Activated CD4-positive, CD25-positive, alpha-beta regulatory T cell treated with anti-CD3 and anti-CD28 coated beads, Interleukin-2, amount 50 U/mL, for 72 hours (primary cell): ENCODE measurements at places on chromosomes 4 and X.

DNA sequence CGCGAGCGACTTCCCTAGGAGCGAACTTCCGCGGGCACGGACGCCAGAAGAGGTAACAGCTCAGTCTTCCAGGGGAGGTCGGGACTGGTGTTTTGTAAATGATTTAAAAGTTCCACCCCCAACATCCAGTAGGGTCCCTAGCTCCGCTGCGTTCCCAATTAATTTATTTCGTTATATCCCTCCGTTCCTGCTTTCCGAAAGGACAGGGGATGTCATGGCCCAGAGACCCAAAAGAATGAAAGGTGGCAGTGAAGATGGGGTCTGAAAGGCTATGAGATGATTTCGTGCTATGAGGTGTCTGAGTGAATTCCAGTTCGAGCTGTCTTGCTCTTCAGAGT, 373 bp upstream of the SMIM43 start:
- no peak for DNase-seq

DNA sequence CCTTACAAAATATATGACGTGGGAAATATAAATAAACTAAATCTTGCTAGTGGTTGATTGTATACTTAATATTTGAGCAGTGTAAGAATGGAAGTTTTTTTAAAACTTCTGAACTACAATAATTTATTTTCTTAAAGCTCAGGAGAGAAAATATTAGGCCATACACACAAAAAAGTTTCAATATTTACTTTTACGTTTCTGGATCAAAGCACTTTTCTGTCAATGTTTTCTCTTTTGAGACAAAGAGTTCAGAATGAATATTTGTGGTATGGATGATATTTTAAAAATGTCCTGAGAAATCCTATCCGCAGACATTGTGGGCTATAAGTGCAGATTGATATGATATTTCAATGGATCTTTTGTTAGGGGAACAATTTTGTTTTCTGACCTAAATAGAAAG, 109.9 kb downstream of the TLL1 start:
- DNase-seq: no peak

GRCh38 chr4:27115221-27115620, 254.6 kb downstream of the STIM2 start:
- DNase-seq: no peak

DNA sequence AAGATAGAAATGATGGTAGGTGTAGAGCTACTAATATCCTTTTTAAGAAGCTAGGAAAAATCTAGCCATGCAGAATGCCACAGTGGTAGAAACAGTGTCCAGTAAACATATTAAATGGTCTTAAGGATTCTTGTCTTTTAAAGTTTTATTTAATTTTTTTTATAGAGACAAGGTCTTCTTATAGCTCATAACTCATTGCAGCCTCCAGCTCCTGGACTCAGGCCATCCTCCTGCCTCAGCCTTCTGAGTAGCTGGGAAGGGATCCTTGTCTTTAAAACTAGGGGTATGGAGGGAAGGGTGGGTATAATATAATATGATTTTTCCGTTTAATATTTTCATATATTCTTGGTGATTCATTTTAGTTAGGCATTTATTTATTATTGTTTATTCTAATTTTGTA, 3.8 kb downstream of the TMEM165 start:
- no peak for DNase-seq

- DNase-seq: no peak
Measured at GRCh38 chrX:42242004-42242403, 318.6 kb upstream of the CASK start.

DNA sequence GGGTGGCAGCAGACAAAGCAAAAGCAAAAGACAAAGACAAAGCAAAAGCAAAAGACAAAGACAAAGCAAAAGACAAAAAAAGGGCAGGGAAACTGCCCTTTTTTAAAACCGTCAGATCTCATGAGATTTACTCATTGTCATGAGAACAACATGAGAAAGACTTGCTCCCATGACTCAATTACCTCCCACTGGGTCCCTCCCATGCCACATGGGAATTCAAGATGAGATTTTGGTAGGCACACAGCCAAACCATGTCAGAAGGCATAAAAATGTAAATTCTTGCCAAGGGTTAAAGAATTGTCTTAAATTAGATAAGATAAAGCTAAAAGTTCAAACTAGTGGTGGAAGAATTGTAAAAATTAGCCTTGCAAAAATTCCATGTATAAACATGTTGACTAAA, 419.7 kb downstream of the TRAM1L1 start:
- no peak for DNase-seq

- DNase-seq: peak; percentile 36
Measured at GRCh38 chr4:152255437-152255836, 280.5 kb downstream of the FBXW7 start.

GRCh38 chr4:37471971-37472370, 214.2 kb downstream of the RELL1 start:
- DNase-seq: no peak

DNA sequence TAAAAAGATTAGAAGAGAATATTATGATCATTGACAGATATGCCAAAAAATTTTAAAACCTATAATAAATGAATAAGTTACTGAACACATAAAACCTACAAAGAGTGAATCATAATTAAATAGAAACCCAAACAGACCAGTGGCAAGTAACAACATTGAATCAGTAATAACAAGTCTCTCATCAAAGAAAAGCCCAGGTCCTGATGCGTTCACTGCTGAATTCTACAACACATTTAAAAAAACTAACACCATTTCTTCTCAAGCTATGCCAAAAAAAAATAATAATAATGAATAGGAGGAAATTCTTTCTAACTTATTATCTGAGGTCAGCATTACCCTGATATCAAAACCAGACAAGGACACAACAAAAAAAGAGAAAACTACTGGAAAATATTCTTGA, 30.6 kb downstream of the ACTRT1 start:
- no peak for DNase-seq

DNA sequence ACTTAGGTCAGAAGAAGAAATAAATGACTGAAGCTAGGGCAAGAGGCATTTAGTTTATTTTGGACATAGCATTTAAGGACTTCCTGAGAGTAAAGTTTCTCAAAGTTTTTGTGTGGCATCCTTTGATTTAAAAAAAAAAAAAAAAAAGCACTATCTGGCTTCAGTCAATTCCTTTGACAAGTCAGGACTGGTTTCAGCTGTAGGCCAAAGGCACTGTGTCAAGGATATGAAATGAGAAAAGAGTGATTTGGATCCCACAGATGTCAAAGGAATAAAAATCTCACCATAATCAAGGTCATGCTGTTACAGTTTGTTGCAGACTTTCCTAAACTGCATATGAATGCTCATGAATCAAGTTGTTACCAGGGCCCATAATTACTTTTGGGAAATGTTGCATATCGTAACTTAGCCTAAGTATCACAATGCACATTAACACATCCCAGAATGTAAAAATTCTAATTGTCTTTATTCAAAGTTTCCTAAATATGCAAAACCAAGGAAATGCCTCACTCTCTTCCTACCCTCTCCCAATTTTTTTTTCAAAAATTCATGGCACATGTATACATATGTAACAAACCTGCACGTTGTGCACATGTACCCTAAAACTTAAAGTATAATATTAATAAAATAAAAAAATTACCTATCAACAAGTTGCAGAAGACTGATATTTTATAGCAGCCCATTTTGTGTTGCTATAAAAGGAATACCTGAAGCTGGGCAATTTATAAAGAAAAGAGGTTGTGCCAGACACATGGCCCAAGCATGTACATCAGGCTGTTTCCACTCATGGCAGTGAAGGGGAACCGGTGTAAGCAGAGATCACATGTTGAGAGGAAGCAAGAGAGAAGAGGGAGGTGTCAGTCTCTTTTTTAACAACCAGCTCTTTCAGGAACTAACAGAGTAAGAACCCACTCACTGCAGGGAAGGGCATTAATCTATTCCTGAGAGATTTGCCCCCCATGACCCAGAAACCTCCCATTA, 33.7 kb upstream of the ADAMTS3 start:
- DNase-seq: no peak

DNA sequence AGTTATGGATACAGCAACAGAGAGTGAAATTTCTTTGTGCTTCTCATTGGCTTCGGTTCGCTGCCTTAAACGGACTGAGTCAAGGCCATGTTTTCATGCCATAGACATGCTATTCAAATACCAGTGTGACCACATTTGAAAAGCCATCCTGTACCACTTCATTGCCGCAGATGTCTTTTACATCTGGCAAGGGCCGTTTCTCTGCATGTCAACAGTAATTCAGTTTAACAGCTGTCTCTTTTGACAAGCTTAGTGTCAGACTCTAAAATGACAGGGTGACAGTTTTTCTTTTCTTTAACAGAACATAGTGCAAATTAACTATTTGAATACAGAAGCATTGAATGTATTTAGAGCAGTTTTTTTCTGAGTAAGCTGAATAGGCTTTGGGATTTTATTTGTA, 362.2 kb upstream of the POU3F4 start:
- DNase-seq: no peak

GRCh38 chr4:41881981-41882624, 53.1 kb upstream of the TMEM33 start:
- DNase-seq: no peak

GRCh38 chr4:57331959-57332358, 221.8 kb upstream of the IGFBP7 start:
- no peak for DNase-seq

DNA sequence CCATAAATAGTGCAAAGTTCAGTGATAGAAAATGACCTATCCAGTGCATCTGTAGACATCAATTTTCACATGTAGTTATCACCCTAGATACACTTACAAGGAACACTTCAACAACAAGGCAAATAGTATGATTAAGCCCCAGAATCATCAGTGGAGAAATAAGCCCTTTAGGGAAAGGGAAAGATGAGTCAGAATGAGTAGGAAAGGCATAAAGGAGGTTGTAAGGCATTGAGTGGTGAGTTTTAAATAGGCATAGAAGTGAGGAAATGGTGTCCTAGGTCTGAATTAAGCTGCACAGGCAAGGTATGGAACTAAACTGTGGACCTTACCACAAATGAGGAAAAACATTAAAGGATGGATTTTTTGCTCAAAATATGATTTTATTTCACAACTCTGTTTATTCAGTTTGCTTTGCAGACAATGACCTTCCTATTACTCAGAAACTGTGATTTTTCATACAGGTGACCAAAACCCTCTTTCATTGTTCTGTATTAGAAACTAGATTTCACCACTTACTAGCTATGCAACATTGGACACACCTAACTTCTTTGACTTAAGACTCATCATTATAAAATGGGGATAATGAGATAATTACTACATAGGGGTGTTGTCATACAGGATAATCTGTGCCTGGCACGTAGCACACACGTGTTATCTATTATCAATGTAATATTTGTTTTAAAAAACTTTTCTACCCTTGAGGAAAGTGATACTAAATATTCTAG, 57.0 kb upstream of the MAP9 start:
- DNase-seq: no peak

DNA sequence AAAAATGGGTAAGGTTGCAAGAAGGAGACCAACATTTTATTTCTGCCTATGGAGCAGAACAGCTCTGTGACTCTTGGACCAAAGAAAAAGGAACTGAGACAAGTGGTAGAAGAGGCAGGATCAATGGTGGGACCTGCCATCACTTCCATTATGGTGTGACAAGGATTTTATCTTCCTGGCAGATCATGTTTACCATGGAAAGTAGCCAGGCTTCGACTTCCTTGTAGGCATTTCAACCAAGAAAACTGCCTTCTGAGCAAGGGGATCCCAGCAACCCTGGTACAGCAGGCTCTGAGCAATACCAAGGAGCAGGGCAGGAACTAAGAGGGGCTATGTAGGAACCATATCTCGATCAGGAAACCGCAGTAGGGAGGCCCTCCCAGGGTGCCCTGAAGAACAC, 317.4 kb downstream of the IQCM start:
- DNase-seq: no peak

DNA sequence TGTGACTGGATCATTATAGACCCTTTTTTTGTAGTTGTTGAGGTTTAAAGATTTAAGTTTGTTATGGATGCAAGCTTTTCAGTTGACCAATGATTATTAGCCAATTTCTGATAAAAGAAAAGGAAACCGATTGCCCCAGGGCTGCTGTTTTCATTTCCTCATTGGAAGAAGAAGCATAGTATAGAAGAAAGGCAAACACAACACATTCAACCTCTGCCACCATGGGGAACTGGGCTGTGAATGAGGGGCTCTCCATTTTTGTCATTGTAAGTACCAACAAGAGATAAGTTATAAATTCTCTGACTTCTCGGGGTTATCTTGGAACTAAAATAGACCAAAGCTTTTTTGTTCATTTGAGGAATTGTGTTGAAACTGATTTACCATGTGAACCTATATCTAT, at the start of gene CYBB:
Gene CYBB, plus strand, starts transcription at position 203 of the 400 bp plus-strand sequence. Its CDS starts 19 bp downstream, at position 222.
- DNase-seq: no peak

DNA sequence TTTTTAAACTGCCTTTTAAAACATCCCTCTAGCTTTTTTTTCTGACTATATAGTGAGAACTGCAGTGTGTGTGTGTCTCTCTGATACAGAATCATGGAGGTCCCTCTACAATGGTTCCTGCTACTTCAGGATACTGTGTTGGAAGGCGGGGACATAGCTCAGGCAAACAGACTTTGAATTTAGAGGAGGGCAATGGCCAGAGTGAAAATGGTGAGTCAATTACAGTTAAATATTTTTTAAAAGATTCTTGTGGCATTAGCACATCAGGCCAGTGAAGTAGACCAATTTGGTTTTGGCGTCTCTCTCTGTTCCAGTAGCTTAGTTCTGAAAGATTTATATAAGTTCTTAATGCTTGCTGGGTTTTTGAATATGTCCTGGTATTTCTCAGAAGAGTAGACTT, 47.1 kb downstream of the ALG13 start:
- no peak for DNase-seq

DNA sequence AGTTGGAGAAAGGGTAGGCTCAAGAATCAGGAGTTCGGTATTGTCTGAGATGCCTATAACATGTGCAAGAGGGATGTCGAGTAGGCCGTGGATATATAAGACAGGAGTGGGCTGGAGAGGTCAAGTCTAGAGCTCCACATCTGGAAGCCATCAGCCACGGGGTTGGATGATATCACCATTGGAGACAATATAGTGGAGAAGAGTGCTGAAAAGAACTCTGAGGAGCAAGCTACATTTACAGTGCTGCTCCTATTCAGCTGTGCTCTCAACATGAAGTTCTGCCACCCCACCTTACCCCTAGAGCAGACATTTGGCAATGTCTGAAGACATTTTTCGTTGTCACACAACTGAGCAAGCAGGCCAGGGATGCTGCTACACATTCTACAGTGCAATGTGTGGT, 20.9 kb upstream of the PLAC1 start:
- DNase-seq: no peak

GRCh38 chr4:102614801-102615200, 113.6 kb downstream of the NFKB1 start:
- DNase-seq: no peak

- no peak for DNase-seq
Measured at GRCh38 chr4:184344435-184344834, 126.8 kb upstream of the ENPP6 start.

DNA sequence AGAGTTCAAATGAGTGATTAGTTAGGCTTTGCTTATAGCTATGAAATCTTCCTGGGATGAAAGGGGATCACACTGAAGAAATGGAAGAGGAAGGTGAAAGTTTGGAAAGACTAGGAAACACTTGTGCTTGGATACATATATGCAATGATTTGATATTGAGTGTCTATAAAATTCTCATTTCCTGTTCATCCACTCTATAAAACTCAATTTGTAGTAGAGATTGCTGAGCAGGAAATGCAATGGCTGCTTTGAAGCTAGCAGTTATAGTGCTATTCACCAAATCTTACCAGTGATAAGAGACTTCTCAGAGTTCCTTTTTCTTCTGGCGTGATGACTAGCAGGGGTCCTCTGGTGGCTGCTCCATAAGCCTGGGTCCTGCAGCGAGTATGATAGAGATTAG, 128.1 kb upstream of the HPF1 start:
- DNase-seq: no peak
